ENCODE measurements at places on chromosomes 7 and 10.

DNA sequence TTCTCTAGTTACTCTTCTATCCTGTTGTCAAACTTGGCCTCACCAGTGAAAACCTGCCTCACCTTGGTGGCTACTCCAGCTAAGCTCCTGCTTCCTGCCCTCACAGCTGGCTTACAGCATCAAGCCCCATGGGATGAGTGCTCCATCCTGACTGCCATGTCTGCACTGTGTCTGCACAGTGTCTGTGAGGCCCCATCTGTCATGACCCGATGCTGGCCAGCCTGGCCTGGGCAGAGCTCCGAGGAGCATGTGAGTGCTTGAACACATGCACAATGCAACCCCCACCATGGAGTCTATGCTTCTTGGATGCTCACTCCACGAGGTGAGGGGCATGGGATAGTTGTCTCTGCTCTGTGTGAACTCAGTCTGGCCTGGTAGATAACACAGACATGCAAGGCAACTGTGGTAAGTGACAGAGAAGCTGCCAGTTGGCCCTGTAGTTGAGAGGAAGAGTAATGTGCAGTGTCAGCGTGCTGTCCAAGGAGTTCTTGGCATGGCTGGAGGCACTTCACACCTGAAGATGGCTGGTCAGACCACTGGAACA lies 207.1 kb upstream of the ZNF32 start:
- DNase-seq: no peak

DNA sequence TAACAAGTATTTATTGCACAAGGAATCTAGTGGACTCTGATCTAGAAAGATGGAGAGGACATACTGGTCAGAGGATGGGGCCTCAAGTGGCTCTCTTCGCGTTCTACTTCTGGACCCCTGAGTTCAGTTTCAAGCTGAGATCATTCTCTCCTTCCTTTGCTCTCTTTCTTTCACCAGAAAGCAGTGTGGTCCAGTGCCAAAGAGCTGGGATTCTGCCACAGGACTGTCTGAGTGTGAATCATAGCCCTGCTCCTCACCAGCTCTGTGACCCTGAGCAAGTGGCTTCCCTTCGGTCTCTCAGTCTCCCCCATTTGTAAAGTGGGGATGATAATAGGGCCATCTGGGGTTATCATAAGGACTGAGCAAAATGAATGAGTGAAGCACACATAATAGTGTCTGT lies 715.2 kb downstream of the SUGCT start:
- no peak for DNase-seq

- DNase-seq: no peak
Observed at GRCh38 chr10:117226813-117227451, 14.0 kb upstream of the SLC18A2 start.

- DNase-seq: no peak
Observed at GRCh38 chr7:91270372-91270771, 6.1 kb downstream of the FZD1 start.

DNA sequence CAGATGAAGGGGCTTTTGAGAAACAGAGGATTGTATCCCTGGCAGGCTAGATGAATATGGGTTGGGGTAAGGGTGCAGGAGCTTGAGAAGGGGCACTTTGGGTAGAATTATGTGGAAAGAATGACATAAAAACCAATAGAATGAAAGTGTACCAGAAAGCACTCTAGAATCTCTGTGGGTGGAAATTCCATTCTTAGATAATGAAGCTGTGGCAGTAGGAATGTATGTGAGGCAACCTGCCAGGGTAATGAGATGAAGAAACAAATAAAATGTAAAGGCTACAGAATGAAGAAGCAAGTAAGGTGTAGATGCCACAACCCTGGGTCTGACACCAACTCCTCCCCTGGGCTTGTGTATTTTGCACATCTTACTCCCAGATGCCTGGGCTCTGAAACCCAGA lies 16.8 kb downstream of the NOBOX start:
- DNase-seq: no peak

- DNase-seq: no peak
Observed at GRCh38 chr10:88428442-88428841, 154.7 kb downstream of the RNLS start.

GRCh38 chr7:98066934-98067507 lies 39.6 kb upstream of the LMTK2 start:
- DNase-seq: no peak

- DNase-seq: no peak
Observed at GRCh38 chr7:2722591-2722990, 34.6 kb downstream of the AMZ1 start.

DNA sequence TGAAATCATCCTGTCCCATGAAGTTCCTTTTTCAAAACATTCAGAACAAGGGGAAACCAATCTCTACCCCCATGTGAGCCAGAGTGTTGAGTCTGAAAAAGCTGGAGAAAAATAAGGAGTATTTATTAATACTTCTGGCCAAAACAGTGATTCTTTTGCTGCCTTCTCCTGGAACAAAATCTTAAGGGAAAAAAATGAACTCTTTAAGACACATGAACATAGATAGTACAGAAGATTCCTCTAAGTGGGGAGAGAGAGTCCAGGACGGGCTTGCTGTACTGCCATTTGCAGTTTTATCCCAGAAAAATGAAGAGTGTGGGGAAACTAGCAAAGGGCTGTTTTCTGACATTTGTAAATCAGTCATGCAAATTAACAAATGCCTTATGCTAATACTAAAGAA lies 173.4 kb upstream of the CELF2 start:
- no peak for DNase-seq

DNA sequence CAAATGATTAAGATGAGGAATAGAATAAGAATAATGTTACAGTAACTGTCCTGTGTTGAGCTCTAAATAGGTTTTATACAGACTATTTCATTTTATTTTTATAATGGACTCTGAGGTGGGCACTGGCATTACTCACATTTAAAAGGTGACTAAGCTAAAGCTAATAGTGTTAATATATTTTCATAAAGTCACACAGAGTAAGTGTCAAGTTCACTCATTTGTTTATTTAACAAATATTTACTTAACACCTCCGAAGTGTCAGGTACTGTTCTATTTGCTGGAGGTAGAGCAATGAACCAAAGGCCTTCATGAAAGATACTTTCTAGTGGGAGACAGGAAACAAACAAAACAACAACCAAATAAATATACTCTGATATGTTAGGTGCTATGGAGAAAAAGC lies 44.0 kb downstream of the ASB4 start:
- DNase-seq: no peak

- no peak for DNase-seq
Observed at GRCh38 chr7:83704564-83704963, 55.6 kb upstream of the SEMA3E start.

DNA sequence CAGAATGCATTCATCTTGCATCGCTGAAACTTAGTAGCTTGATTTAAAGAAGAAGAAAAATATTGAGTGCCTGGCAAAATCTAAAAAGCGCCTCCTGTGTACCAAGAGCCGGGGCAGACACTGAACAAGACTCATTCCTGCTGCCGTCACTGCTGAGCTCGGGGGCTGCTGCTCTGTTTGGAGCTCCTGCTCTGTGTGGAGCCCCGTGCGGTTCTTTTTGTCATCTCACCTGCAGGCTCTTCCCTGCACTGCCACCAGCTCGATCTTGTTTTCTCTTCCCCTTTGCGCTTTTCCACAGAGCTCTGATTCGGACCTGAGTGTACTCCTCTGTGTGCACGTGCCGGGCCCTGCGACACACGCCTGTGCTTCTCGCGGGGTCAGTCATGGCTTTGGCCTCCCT lies 462.1 kb upstream of the DPP6 start:
- DNase-seq: no peak

DNA sequence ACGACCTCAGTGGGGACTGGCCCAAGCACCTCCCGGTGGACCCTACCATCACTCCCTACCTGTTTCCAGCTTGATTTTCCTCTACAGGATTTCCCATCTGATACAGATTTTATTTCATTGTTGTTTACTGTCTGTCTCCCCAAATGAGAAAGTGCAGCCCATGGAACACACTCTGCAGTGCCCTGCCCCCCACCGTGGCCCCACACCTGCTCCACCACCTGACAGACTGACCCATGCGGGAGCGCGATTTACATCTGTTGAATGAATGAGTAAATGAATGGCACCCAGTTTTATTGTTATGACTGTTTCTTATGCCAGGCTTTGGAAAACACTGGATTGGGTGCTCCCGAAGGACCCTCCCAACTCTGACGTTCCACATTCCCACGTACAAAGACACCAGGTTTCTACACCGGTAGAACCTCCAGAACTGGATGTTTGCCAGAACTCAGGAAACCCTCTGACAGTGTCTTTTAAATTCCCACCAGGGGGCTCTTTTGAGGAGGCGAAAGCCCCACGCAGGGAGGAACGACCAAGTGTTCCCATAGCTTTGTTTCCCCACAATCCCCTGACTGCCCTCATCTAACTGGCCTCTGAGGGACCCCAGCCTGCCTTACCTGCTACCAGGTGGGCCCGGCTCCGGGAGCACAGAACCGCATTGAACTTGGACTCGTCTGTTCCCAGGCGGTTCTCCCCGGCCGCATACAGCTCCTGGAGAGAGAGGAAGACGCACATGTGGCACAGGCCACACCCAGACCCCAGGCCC lies 29.0 kb downstream of the PLAC9 start:
- DNase-seq: no peak

GRCh38 chr10:132300582-132300981 lies 7.2 kb downstream of the STK32C start:
- no peak for DNase-seq

DNA sequence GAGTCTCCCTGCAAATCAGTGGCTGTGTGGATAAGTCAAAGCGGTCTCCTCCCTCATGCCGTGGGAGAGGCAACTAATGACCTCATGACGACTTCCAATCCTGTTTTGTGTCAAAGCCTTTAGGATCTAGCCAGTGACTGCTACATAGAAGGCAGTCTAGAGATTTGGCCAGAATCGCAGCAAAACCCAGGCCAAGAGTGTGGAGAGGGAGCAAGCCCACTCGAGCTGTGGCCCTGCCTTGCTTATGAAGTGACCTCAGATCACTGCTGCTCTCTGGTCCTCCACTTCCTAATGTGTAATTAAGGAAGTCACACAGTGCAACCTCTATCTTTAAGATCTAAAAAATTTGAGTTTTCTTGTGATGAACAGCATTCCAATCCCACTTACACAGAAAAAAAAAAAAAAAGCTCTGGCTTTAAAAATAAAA lies 296.7 kb upstream of the KLF6 start:
- DNase-seq: no peak

GRCh38 chr10:58299580-58299979 lies 30.6 kb downstream of the CISD1 start:
- peak; percentile 64 for DNase-seq

GRCh38 chr7:154569916-154570315 lies 433.0 kb downstream of the PAXIP1 start:
- DNase-seq: no peak

DNA sequence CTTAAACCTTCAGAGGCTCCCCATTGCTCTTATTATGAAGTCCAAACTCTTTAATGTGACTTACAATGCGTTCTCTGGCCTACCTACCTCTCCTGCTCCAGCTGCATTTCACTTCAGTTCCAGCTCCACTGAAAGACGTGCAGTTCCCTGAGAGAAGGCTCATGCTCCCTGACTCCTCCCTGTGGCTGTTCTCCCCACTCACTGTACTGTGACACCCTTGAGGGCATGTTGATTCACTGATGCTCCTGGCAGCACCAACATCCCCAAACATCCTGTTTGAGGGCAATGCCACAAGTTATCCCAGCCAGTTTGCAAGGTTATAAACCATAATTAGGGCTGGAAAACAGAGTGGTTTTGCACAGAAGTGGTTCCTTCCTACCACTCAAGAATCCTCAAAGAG lies 111.2 kb downstream of the LSM5 start:
- no peak for DNase-seq

DNA sequence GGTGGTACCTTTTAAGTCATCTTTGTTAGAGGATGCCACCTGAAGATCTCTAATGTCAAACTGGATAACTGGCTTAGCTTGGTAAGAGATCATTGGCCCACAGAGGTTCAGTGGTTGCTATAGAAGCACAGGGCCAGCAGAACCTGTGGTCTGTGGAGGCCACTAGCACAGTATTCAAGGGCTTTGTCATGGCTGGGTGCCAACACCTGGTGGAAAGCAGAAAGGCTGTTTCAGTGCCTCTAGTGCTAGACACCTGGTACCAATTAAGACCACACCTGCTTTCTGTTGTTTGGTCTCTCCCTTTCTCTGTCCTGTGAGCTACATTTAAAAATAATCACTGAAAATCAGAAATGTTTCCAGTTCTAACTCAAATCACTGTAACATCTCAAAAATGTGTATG lies 10.0 kb upstream of the PCGF5 start:
- no peak for DNase-seq

DNA sequence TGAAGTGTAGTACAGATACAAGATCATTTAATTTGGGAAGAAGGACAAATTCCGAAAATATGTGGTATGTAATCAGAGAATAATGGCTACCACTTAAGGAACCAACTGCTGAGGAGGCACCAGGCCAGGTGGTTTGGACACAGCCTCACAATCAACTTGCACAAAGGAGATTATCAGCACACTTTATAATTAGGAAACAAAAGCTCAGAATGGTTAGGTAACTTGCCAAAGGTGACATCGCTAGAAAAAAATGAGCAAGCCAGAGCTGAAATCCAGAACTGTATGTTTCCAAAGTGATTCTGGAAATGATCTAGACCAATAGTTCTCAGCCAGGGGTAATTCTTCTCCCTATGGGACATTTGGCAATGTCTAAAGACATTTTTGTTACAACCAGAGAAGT lies 36.6 kb downstream of the ERCC6 start:
- DNase-seq: no peak

- no peak for DNase-seq
Observed at GRCh38 chr7:6128205-6128604, 97.0 kb downstream of the ANKRD61 start.

- no peak for DNase-seq
Observed at GRCh38 chr7:155173905-155174304, 103.8 kb downstream of the HTR5A start.

DNA sequence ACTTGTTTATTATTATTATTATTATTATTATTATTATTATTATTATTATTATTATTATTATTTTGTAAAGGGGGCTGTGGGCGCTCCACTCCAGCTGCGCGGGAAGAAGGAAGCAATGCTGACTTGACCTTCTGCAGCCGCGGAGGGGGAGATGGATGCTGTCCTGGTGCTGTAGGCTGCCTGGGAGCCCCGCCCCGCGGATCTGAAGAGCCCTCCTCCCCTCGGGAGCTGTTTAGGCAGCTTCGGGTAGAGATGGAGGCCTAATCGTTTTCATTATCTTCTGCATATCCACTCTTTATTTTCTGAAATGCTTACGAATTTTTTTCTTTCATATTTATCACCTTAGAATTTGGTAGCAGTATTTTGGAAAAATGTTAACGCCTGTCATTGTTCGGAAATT lies 101.2 kb upstream of the KLF6 start:
- DNase-seq: no peak

DNA sequence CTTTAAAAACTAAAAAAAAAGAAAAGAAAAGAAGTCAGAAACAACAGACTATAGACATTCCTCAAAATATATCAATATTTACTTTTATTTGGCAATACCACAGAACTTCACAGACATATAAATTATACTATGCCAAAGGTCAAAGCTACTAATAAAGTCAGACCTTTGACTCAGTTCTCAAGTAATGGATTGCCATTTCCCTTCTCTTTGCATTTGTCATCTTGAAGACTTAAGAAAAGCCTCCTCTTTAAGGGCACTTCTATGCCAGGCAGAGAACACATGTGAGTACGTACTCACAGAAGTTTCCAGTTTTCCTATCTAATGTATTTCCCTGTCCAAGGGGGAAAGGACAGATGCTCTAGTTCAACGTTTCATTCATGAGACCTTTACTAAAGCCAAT lies 37.6 kb downstream of the TNPO3 start:
- no peak for DNase-seq

GRCh38 chr7:8197994-8198698 lies 63.8 kb downstream of the ICA1 start:
- peak; percentile 21 for DNase-seq

GRCh38 chr7:38829488-38830165 lies 79.4 kb downstream of the VPS41 start:
- DNase-seq: no peak

GRCh38 chr10:12427276-12427675 lies 77.9 kb downstream of the CAMK1D start:
- no peak for DNase-seq

Measured in activated CD8-positive, alpha-beta memory T cell treated with anti-CD3 and anti-CD28 coated beads, Interleukin-2, amount 50 U/mL, for 4 hours (primary cell).